ENCODE measurements at places on chromosomes 11 and 22. TPM values are rescaled to one million over a fixed set of nuclear protein-coding genes. Genes with fewer than 3 reads are reported as not detected.

GRCh38 chr11:20353829-20354434 lies 9.6 kb upstream of the HTATIP2 start:
- no peaks in the 10 kb centered on the region for H3K36me3 ChIP-seq
- no peak overlapping the region for H3K4me3 ChIP-seq
- peak; percentile 19 for DNase-seq
- H3K27me3 ChIP-seq = no peaks in the 10 kb centered on the region

DNA sequence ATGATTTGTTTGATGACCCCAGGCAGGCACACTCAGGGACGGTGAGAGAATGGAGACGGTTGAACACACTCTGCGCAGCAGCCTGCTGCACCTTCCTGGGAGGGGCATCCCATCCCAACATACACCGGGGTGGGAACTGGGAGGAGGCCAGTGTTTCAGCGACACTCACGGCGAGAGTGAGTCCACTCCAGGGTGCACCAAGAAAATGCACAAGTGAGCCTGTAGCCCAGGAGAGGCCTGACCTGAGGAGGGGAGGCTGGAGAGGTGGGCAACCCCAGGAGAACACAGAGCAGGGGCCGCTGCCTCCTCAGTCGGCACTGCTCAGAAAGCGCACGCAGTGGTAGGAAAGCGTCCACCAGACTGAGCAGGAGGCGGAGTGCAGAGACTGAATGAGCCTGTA lies 54.5 kb downstream of the IGF2 start:
- H3K36me3 ChIP-seq = no peaks in the 10 kb centered on the region
- H3K4me1 ChIP-seq = no peaks in the 10 kb centered on the region
- H3K4me3 ChIP-seq = no peak overlapping the region

DNA sequence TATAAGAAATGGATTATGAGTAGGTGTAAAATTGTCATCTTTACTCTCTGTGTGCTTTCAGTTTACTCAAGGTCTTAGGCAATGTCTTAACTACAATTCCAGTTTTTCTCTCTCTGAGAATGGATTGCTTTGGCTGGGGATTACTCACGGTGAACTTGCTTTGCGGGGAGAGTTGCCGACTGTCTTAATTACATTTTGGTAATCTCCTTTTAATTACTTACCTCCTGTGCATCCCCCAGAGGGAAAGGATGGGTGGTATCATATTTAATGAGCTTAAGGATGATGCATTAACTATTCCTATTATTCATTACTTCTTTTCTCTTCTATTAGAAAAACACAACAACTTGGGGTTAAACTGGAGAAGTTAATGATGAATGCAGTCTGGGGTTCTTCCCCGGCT lies 159.4 kb downstream of the MPPED1 start:
- DNase-seq = no peak
- H3K27me3 ChIP-seq = peaks cover 6% of the 10 kb centered on the region
- H3K27ac ChIP-seq = no peak overlapping the region

GRCh38 chr11:2208691-2209369 lies 37.2 kb upstream of the TH start:
- DNase-seq = no peak
- H3K4me1 ChIP-seq = peaks cover 5% of the 10 kb centered on the region
- no peak overlapping the region for H3K4me3 ChIP-seq
- H3K27ac ChIP-seq = no peak overlapping the region
- no peaks in the 10 kb centered on the region for H3K27me3 ChIP-seq

GRCh38 chr11:95086836-95087570 lies 2.6 kb upstream of the ENDOD1 start:
- no peak overlapping the region for H3K27ac ChIP-seq
- peaks cover under 1% of the 10 kb centered on the region for H3K27me3 ChIP-seq
- H3K4me1 ChIP-seq = peaks cover 45% of the 10 kb centered on the region
- no peak overlapping the region for H3K4me3 ChIP-seq
- DNase-seq = no peak

DNA sequence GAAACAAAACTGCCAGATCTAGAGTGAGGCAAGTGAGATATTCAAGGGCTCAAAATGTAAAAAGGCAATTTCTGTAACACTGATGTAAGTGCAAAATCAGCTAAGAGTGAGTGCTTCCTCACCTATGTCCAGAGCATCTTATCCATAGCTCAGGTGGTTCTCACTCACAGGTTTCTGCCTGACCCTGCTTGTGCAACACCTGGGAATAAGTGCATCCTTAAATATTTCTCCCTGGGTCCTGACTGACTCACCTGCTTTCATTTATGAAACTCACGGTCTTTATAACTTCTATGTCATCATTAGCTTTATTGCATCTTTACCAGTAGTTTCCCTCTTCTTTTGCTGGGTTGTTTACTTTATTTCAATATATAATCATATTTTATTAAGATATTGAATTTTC lies 260.6 kb downstream of the CNTN5 start:
- H3K27ac ChIP-seq = no peak overlapping the region
- H3K4me1 ChIP-seq = no peaks in the 10 kb centered on the region
- DNase-seq = no peak
- no peaks in the 10 kb centered on the region for H3K36me3 ChIP-seq
- no peaks in the 10 kb centered on the region for H3K27me3 ChIP-seq

RAG2 gene
- total RNA-seq = not detected

NXPE4 gene
- total RNA-seq = not detected
